Thymus (tissue), 14 donors: ENCODE measurements at places on chromosomes 3 and 15. TPM values are rescaled to one million over a fixed set of nuclear protein-coding genes. Genes with fewer than 3 reads are reported as not detected.

DNA sequence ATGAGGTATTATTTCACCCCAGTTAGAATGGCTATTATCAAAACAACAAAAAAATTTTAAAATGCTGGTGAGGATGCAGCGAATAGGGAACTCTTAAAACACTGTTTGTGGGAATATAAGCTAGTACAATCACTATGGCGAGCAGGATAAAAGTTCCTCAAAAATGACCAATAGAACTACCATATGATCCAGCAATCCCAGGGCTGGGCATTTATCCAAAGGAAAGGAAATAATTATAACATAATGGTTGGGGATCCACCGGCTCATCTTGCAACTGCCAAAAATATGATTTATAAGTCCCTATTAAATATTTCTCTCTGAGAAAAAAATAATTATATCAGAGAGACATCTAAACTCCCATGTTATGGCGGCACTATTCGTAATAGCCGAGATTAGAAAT lies 127.6 kb upstream of the MME start:
- no peak for DNase-seq
- H3K4me3 ChIP-seq = no peak overlapping the region
- H3K36me3 ChIP-seq = no peaks in the 10 kb centered on the region
- peaks cover 3% of the 10 kb centered on the region for H3K4me1 ChIP-seq
- H3K27ac ChIP-seq = no peak overlapping the region

- no peak overlapping the region for H3K4me3 ChIP-seq
- DNase-seq = no peak
- no peak overlapping the region for H3K27ac ChIP-seq
- H3K4me1 ChIP-seq = no peaks in the 10 kb centered on the region
- no peaks in the 10 kb centered on the region for H3K36me3 ChIP-seq
- H3K27me3 ChIP-seq = no peaks in the 10 kb centered on the region
Measured at GRCh38 chr3:119774444-119774843, 7.5 kb upstream of the NR1I2 start.

GRCh38 chr3:168398371-168399025 lies 302.8 kb upstream of the GOLIM4 start:
- H3K4me1 ChIP-seq = no peaks in the 10 kb centered on the region
- no peak overlapping the region for H3K27ac ChIP-seq
- H3K4me3 ChIP-seq = no peak overlapping the region
- no peaks in the 10 kb centered on the region for H3K36me3 ChIP-seq
- H3K27me3 ChIP-seq = no peaks in the 10 kb centered on the region

- no peak overlapping the region for H3K4me3 ChIP-seq
- no peaks in the 10 kb centered on the region for H3K4me1 ChIP-seq
- no peaks in the 10 kb centered on the region for H3K27me3 ChIP-seq
- DNase-seq = no peak
- no peak overlapping the region for H3K27ac ChIP-seq
- no peaks in the 10 kb centered on the region for H3K36me3 ChIP-seq
Measured at GRCh38 chr3:168427835-168428475, 332.2 kb upstream of the GOLIM4 start.

DNA sequence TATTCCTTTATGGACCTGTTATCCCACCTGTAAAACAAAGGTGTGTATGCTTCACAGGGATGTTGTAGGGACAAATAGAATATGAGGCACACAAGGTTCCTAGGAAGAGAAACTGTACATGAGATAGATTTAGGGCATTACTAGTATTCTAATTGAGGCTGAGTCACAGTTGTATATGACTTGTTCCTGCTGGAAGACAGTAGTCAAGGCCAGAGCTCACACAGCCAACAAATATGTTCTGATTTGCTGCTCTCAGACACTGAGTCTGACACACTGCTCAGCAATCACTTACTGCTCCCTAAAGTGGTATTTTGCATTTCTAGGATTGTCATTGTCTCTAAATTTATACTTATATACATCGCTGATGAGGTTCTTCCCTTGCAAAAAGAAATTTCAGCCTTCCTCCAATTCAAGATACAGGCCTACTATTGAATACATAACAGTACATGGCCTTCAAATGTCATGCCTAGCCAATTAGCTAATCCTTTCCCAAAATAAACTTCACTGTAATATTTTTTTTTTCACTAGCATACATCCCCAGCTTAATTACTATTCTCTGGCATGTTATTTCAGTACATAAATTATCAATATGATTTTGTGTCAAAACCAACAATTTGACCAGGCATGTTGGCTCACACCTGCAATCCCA lies 69.8 kb downstream of the TIGIT start:
- H3K4me3 ChIP-seq = no peak overlapping the region
- no peaks in the 10 kb centered on the region for H3K36me3 ChIP-seq
- H3K27ac ChIP-seq = no peak overlapping the region
- H3K4me1 ChIP-seq = no peaks in the 10 kb centered on the region
- DNase-seq = no peak
- H3K27me3 ChIP-seq = no peaks in the 10 kb centered on the region

- no peaks in the 10 kb centered on the region for H3K27me3 ChIP-seq
- no peak overlapping the region for H3K27ac ChIP-seq
- no peak for DNase-seq
- no peaks in the 10 kb centered on the region for H3K36me3 ChIP-seq
- no peak overlapping the region for H3K4me3 ChIP-seq
Measured at GRCh38 chr3:178500631-178501030, 35.6 kb upstream of the KCNMB2 start.

DNA sequence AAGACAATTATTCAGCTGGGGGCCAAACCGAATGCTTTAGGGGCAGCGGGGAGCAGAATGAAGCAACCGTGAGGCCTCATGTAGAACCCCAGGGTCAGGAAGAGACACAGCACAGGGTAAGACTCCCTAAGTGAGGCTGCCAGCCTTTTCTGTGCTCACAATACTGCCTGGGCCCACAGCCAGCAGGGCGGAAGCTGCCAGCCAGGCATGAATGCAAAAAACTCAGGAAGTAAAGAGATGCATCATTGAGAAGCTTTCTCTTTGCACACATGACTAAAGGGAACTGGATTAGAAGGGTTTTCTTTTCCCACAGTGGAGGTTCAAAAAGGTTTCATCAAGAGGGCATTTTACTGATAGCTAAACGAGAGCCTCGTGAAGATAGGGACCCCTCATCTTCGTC lies 33.3 kb downstream of the CA12 start:
- DNase-seq = no peak
- H3K27ac ChIP-seq = no peak overlapping the region
- H3K36me3 ChIP-seq = no peaks in the 10 kb centered on the region
- H3K4me1 ChIP-seq = peaks cover 3% of the 10 kb centered on the region
- no peaks in the 10 kb centered on the region for H3K27me3 ChIP-seq
- no peak overlapping the region for H3K4me3 ChIP-seq

- peaks cover 40% of the 10 kb centered on the region for H3K4me1 ChIP-seq
- H3K36me3 ChIP-seq = peaks cover 15% of the 10 kb centered on the region
- no peaks in the 10 kb centered on the region for H3K27me3 ChIP-seq
- no peak for DNase-seq
Measured at GRCh38 chr3:58073301-58074108, 65.3 kb downstream of the FLNB start.

GRCh38 chr3:55476515-55476914 lies 10.6 kb downstream of the WNT5A start:
- no peaks in the 10 kb centered on the region for H3K4me1 ChIP-seq
- no peak overlapping the region for H3K27ac ChIP-seq
- no peak for DNase-seq
- H3K27me3 ChIP-seq = peaks cover 26% of the 10 kb centered on the region
- H3K36me3 ChIP-seq = no peaks in the 10 kb centered on the region
- no peak overlapping the region for H3K4me3 ChIP-seq

DNA sequence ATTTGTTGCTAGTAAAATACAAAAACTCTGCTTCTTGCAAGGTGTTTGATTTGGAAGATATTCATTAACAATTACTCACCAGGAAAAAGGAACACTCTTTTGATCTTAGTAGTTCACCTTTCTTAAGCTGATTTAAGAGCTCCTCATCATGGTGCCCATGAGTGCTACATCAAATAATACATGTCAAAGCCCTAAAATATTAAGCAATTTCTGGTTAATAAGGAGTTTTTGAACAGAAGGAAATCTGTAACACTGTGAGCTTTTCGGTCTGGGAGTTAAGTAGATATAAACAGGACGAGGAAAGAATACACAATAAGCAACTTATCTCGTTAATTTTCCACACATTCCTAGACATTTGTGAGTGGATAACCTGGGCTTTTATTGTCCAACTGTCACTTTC lies 83.9 kb upstream of the DCBLD2 start:
- no peak for DNase-seq
- H3K4me1 ChIP-seq = no peaks in the 10 kb centered on the region
- no peaks in the 10 kb centered on the region for H3K36me3 ChIP-seq

- H3K4me3 ChIP-seq = no peak overlapping the region
- no peak overlapping the region for H3K27ac ChIP-seq
- H3K4me1 ChIP-seq = no peaks in the 10 kb centered on the region
- no peaks in the 10 kb centered on the region for H3K36me3 ChIP-seq
- H3K27me3 ChIP-seq = no peaks in the 10 kb centered on the region
- no peak for DNase-seq
Measured at GRCh38 chr3:67401921-67402320, 252.5 kb downstream of the SUCLG2 start.

XRN1 gene
- total RNA-seq = 27.3 TPM

GOLGA6A gene
- 0.09 TPM for total RNA-seq

HACD3 gene
- 47.7 TPM for total RNA-seq

XXYLT1 gene
- total RNA-seq = 12.3 TPM

MORC1 gene
- total RNA-seq = 0.05 TPM

MYL3 gene
- 0.19 TPM for total RNA-seq
